ENCODE measurements at places on chromosomes 1 and 21.

GRCh38 chr1:17538428-17539117, 925 bp upstream of the ARHGEF10L start:
- no peak for DNase-seq

- no peak for DNase-seq
Measured at GRCh38 chr1:110291241-110292030, 47.7 kb upstream of the RBM15 start.

DNA sequence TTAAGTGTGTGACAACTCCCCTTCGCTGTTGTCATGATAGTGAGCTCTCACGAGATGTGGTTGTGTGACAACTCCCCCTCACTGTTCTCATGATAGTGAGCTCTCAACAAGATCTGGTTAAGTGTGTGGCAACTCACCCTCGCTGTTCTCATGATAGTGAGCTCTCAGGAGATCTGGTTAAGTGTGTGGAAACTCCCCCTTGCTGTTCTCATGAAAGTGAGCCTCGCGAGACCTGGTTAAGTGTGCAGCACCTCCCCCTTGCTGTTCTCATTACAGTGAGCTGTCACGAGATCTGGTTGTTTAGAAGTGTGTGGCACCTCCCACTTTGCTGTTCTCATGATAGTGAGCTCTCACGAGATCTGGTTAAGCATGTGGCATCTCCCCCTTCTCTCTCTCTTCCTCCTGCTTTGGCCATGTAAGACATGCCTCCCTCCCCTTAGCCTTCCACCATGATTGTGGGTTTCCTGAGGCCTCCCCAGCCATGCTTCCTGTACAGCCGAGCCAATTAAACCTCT, 25.1 kb upstream of the LSS start:
- DNase-seq, result peak; percentile 99

GRCh38 chr21:27622631-27623030, 655.7 kb upstream of the ADAMTS5 start:
- no peak for DNase-seq

GRCh38 chr1:229844675-229845074, 218.6 kb downstream of the URB2 start:
- no peak for DNase-seq

- DNase-seq, result no peak
Measured at GRCh38 chr21:34357889-34358288, 5.9 kb upstream of the KCNE2 start.

GRCh38 chr21:45499201-45499750, 43.0 kb downstream of the SLC19A1 start:
- DNase-seq, result no peak

DNA sequence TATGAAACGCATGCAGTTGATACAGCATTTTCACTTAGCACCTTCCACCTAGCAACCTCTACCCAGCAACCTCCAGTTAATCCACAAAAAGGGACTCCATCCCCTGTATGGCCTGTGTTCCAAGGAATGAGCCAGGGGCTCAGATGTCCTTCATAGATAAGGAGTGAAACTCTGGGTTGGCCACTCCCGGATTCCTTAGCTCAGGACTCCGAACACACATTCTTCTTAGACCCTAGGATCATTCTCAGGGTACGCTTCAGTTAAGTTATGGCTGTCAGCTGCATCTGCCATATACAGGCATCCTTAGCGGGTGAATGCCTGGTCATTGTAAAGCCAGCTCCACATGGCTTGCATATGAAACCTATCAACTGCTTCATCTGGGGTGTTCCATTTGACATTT, 15.9 kb upstream of the IFI6 start:
- DNase-seq, result no peak

Measured in GF-D8 (cell line).